ENCODE measurements at places on chromosomes 1 and 21. TPM values are rescaled to one million over a fixed set of nuclear protein-coding genes. Genes with fewer than 3 reads are reported as not detected.
A peak's percentile ranks its signal among the peaks of the same experiment; 100 is the strongest.

Gene ST6GALNAC3
- total RNA-seq, result 8.5 TPM

- no peaks in the 10 kb centered on the region for H3K27me3 ChIP-seq
- H3K4me1 ChIP-seq, result no peaks in the 10 kb centered on the region
- no peak overlapping the region for H3K4me3 ChIP-seq
- no peak for DNase-seq
Measured at GRCh38 chr1:109762821-109763645, 690 bp downstream of the EPS8L3 start.

DNA sequence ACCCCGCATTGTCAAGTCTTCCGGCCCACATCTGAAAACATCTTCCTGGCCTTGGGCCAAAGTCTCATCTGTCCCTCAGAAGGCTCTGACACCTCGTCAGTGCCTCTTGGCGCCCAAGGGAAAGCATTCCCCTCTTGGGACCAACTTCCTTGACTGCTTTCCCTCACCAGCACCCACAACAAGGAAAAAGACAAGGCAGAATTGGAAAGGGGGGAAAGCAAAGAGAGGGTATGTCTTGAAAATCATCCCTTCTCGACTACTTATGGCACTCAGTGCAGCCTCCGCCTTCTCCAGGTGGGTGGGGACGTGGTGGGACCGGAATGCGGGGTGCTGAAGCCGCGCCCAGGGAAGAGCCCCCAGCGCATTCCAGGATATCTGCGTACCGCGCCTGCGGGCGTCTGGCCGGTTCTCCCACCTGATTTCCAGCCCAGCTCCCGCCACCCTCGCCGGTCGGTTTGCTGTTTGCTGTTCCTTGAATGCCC lies 554 bp upstream of the SLC39A1 start:
- no peaks in the 10 kb centered on the region for H3K36me3 ChIP-seq
- H3K4me1 ChIP-seq, result peaks cover 20% of the 10 kb centered on the region
- peak; percentile 70 for DNase-seq
- H3K4me3 ChIP-seq, result peak overlapping the region; percentile 59
- H3K27ac ChIP-seq, result peak overlapping the region; percentile 95

Gene C1orf94
- not detected for total RNA-seq

DNA sequence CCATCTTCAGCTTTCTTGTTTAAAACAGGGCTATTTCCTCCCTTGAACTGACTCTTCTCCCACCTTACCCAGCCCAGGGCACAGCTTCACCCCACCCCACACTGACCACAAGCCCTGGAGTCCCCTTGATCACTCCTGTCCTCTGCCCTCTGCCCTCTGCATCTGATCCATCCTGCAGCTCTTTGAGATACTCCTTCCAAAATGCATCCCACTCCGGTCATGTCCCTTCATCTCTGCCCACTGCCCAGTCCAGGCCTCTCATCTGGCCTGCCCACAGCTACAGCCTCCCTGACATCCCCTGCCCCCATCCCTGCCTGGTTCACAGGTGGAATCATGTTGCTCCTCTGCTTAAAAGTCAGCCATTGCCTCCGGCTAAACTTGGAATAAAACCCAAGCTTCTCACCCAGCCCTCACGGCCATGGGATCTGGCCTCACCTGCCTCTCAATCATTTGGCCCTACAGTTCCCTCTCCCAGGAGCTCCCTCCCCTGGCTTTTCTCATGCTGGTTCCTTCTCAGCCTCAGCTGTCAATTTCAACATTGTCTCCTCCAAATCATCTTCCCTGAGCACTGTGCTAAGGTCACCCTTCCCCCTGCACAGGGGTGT lies 202.0 kb downstream of the MATN1 start:
- H3K27ac ChIP-seq, result peak overlapping the region; percentile 86
- H3K36me3 ChIP-seq, result no peaks in the 10 kb centered on the region
- no peak overlapping the region for H3K4me3 ChIP-seq
- H3K27me3 ChIP-seq, result peaks cover 4% of the 10 kb centered on the region
- no peaks in the 10 kb centered on the region for H3K4me1 ChIP-seq

All from breast epithelium (tissue), 4 donors.